Stimulated activated CD8-positive, alpha-beta memory T cell treated with anti-CD3 and anti-CD28 coated beads, Interleukin-4, amount 100 ng/mL, for 24 hours (primary cell): ENCODE measurements at places on chromosomes 12 and 14.

GRCh38 chr12:7354529-7354928, 50.7 kb downstream of the ACSM4 start:
- DNase-seq, result no peak

DNA sequence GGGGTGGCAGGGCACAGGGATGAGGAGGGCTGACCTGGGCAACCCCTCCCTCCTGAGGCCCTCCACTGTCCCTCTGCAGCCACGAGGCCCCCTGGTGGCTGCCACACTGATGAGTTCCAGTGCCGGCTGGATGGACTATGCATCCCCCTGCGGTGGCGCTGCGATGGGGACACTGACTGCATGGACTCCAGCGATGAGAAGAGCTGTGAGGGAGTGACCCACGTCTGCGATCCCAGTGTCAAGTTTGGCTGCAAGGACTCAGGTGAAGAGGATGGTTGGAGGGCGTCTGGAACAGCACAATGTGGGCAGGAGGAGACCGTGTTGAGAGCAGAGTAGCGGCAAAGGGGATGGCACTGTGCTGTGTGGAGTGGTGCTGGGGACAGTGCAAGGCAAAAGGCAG, 25.7 kb upstream of the LRP1-AS start:
- no peak for DNase-seq

DNA sequence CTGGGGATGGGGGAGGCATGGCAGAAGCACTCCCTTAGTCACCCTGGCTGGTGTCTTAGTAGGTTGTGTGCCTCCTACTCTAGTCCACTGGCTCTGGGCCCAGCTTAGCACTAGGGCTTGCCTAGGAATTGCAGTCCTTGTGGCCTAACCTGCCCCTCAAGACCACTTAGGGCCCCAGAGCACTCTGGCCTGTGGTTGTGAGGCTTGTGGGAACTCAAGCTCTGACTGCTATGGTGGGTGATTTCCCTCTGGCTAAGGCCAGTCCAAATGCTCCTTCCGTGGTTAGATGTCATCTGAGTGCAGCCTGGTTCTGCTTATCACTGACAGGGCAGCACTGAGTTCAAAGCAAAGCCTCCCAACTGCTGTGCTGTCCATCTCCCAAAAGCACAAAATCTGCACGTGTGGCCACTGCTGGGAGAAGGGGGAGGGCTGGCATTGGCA, 20.2 kb downstream of the FGD4 start:
- DNase-seq, result no peak

GRCh38 chr12:90120627-90121026, 412.0 kb upstream of the ATP2B1 start:
- no peak for DNase-seq

GRCh38 chr14:37045340-37046061, 126.9 kb downstream of the SLC25A21 start:
- DNase-seq, result no peak

DNA sequence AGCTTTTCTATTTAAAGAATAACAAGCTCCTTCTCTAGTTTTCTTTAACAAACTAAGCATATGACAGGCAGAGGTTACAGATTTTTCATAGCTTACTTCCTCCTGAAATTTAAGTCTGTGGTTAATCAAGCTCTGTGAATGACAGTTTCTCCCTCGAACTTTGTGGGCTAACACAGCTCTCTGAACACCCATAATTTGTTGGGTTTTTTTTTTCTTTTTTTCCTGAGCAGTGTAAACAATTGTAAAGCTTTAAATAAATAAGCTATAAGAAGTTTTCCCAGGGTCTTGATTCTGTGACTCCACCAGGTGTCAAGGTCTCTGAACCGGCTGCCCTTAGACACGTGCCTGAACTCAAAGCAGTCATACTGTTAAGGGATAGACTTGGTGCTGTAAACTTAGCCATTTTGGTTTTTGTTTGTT, 128.1 kb upstream of the AMIGO2 start:
- no peak for DNase-seq

DNA sequence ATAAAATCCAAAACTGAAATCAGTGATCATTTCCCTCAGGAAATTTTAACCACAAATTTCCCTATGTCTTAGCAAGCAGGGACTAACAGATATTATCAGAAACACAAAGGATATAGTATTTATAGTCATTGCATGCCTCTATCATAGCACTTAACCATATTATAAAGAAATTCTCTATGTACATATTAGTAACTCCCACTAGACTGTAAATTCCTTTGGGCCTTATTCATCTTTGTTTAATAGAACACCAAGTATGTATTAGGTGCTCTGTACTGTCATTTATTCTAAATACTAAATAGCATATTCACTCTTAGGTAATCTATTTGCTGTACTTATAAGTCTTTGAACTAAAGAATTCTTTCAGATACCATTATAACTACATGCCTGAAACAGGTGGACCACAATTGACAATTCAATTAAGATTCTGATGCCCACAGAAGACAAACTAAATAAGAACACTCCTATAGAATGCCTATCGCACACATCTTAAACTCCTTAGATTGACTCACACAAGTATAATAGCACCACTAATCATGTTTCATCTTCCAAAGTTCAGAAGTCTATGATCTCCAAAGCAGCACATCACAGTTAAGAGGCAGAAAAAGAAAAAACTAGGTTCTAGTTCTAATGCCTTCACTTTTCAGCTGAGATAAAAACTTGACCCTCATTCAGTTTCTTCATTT, 134.1 kb downstream of the FSCB start:
- DNase-seq, result no peak

DNA sequence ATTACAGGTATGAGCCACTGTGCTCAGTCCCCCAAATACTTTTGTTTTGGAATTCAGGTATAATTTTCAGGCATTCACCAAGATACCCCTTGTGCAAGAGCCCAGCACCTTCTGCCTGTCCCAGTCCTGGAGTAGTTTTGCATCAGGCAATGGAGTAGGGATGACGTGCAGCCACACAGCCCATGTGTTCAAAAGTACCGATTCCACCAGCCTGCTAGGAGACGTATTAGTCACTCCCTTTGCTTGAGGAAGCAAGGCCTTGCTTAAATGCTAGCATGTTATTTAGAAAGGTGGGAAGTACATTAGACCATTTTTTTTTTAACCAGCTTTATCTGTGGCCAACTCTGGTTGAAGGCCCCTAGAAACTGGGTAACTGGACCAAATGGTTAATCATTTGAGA, 15.0 kb upstream of the GALNT16 start:
- no peak for DNase-seq
